ENCODE measurements at places on chromosomes 4 and X.

DNA sequence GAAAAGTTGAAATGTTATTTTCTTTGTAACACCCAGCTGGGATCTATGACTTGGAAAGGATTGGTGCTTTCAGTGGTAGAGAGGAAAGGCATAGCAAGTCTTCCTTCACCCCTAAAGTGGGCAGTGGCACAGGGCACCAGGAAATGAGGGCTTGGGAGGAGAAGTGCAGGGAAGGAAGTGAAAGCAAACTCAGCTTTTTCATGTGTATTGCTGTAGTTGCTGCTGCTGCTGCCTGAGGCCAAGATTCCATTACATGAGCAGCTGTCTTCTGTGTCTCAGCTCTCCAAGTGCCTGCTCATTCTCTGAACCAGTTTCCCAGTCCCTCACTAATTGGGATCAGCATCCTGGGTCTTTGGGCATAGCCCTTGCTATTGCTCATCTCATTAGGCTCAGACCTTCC is 2.6 kb downstream of the HCCS start:
- no peak for DNase-seq

GRCh38 chrX:618761-619450 is 11.7 kb upstream of the SHOX start:
- DNase-seq, result no peak

- no peak for DNase-seq
Observed at GRCh38 chr4:125547836-125548235, 233.1 kb downstream of the FAT4 start.

- no peak for DNase-seq
Observed at GRCh38 chr4:11426731-11427120, 2.0 kb downstream of the HS3ST1 start.

DNA sequence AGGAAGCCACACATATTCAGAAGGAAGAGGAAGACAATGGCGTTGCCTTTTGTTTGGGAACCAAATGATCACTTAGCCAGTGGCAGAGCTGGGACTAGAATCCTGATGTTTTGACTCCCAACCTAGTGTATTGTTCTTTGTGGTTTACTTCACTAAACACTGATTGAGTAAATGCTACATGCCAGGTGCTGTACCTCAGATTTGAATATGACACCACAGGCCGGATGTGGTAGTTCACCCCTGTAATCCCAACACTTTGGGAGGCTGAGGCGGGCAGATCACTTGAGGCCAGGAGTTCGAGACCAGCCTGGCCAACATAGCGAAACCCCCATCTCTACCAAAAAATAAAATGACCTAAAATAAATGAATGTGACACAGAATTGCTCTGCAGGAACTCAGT is 8.4 kb downstream of the NDUFA1 start:
- no peak for DNase-seq

- DNase-seq, result peak; percentile 70
Observed at GRCh38 chrX:154458116-154458953, at the start of gene PLXNA3. Gene PLXNA3, plus strand, starts transcription at chrX:154458281. Its CDS starts 1,903 bp downstream, at chrX:154460184.

GRCh38 chr4:31234901-31235300 is 514.7 kb downstream of the PCDH7 start:
- no peak for DNase-seq

DNA sequence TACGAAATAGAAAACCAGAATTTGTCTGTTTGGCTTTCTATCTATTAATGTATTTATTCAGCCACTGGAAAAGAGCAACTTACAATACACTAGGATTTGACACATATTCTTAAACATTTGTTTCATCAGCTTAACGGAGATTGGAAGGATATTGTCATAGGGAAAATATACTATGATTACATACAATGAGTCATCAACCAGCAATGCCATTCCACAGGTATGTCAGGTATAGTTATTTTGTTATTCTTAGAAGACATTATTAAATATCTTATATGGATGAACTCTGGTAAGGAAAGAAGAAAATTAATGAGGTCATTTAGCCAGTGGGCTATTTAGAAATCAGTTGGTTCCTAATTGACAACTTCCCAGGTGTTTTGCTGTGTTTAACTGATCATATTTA is 926.6 kb downstream of the STIM2 start:
- DNase-seq, result no peak

DNA sequence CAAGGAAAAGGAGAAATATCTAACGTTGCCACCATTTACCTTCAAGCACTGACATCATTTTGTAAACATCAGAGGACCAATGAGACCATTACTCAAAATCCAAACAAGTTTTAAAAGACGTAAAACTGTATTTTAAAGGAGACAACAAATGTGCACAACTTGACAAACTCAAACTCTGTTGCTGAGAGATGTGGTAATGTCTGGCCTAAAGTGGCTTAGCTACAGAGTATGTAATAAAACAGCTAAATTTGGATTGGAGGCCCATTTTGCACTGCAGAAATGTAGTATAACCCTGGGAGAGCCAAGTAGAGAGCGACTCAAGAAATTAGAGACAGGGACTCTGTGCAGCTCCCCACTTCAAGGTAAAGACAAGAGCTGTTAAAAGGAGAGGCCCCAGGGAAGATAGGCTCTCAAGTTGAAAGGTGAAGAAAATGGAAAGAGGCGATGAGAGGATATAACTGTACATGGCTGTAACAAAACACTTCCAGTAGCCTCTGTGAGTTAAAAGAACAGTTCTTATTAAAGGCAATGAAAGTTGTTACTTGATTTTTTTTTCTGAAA is 20.3 kb downstream of the UNC5C start:
- no peak for DNase-seq

GRCh38 chr4:16783119-16783518 is 115.3 kb downstream of the LDB2 start:
- DNase-seq, result no peak

- DNase-seq, result no peak
Observed at GRCh38 chrX:46180258-46180687, 364.9 kb downstream of the ZNF674 start.

- DNase-seq, result no peak
Observed at GRCh38 chr4:42915484-42915883, 23.0 kb downstream of the GRXCR1 start.

DNA sequence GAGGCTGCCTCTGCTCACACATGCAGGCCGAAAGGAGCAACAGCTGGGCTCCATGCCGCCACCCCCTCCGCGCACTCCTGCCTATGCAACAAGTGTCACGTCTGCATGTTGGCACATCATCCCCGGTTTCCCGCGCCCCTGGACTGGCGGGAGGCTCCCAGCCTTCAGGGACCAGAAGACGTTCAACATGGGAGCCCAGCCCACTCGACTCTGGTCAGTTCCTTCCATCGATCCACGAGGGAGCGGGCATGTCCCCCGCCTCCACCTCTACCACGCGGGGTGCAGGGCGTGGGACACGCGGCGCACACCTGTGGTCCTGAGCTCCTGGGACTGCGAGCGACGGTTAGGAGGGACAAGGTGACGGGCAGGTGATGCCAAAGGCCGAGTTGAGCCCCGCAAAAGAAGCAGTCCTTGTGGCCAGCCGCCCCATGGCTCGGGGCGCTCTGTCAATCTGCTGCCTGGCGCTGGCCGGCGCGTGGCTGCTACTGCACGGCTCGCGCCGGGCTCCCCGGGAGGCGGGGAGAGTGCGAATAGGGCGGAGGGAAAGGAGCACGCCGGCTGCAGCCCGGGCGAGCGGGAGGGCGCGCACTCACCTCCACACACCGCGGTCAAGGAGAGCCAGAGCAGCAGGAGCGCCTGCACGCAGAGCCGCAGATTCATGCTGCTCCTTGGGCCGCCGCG is 645 bp downstream of the APLN start:
- no peak for DNase-seq

DNA sequence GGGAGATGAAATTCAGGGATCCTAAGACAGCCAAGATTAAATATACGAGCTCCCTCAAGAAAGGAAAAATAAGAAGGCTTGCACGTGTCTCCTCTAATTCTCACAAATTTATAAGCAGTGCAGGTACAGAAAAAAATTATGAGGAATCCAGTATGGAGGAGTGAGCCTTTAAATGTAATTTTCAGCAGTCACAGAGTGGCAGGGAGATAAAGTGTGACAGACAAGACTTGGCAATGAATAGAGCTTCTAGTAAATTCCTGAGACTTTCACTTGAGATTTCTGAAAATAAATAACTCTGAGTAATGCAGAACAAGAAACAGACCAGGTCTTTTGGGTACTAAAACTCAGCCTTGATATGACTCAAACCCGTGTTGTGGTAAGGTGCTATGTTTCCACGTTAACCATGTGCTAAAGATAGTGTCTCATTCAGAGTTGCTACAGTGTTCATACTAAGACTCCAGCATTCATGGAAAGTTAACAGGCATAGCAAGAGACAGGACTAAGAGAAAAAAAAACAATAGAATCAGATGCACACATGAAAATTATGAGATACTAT is 119.8 kb downstream of the SPOCK3 start:
- DNase-seq, result no peak

Data from activated CD4-positive, CD25-positive, alpha-beta regulatory T cell treated with anti-CD3 and anti-CD28 coated beads, Interleukin-2, amount 50 U/mL, for 72 hours (primary cell).